ENCODE measurements at places on chromosomes 2 and 18. TPM values are rescaled to one million over a fixed set of nuclear protein-coding genes. Genes with fewer than 3 reads are reported as not detected.

STEAP3 gene
- 11.6 TPM for total RNA-seq

PSMA8 gene
- not detected for total RNA-seq

ACADL gene
- 0.32 TPM for total RNA-seq

DNA sequence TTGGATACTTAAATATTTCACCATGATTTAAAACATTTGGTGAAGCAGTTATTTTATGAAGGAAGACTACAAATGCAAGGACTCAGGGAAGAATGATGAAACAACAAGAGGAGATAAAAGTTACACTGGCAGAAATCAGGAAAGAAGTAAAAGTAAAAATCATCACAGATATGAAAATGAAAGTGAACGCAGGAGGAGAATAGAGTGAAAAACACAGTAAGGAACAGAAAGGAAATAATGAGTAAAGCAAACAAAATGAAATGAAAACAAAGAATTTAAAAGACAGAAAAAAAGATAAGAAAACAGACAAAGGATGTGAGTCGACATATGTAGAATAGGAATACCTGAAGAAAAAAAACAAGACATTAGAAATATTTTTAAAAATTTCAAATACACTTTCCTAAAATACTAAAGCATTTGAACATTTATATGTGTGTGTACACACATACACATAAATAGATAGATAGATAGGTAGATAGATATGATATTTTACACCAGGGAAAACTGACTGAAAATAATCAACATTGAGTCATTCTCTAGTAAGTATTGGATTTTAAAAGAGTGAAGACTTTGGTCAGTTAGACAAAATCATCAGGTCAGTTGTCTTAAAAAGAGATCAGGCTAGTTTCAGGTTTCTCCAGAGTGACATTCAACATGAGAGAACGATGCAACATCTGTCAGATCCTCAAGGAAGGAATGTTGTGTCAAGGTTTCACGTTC is 12.1 kb upstream of the KDSR start:
- no peak for ATAC-seq

All from esophagus mucosa (tissue), 1 donor.